Brain pericyte (primary cell): ENCODE measurements at places on chromosomes 7 and 10.

- no peak for DNase-seq
These were observed 70.6 kb downstream of the PIP4K2A start for GRCh38 chr10:22643775-22644174.

GRCh38 chr10:129971381-129972144 lies 7.5 kb upstream of the EBF3 start:
- no peak for DNase-seq

- DNase-seq, result no peak
These were observed 176.1 kb upstream of the PHYHIPL start for GRCh38 chr10:59000162-59000825.

GRCh38 chr7:36951257-36951697 lies 227.0 kb upstream of the AOAH start:
- no peak for DNase-seq

- DNase-seq, result no peak
These were observed 142.1 kb downstream of the SLC25A13 start for GRCh38 chr7:96179837-96180236.

DNA sequence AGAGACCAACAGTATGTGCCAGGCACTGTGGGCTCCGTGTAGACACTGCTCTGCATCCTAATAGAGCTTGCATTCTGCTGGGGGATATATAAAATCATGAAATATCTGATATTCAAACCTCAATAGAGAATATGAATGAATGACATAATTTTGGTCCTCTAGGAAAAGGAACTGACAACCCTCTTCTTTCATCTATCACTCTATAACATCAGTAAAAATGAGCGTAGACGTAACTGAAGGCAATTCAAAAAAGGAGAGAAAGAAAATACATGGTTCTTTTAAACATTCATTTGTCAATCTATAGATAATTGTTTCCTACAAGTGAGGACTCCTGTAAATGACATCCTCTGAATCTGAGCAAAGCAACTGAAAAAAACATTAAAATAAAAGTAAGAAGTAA lies 607.4 kb upstream of the LRRN3 start:
- DNase-seq, result no peak

DNA sequence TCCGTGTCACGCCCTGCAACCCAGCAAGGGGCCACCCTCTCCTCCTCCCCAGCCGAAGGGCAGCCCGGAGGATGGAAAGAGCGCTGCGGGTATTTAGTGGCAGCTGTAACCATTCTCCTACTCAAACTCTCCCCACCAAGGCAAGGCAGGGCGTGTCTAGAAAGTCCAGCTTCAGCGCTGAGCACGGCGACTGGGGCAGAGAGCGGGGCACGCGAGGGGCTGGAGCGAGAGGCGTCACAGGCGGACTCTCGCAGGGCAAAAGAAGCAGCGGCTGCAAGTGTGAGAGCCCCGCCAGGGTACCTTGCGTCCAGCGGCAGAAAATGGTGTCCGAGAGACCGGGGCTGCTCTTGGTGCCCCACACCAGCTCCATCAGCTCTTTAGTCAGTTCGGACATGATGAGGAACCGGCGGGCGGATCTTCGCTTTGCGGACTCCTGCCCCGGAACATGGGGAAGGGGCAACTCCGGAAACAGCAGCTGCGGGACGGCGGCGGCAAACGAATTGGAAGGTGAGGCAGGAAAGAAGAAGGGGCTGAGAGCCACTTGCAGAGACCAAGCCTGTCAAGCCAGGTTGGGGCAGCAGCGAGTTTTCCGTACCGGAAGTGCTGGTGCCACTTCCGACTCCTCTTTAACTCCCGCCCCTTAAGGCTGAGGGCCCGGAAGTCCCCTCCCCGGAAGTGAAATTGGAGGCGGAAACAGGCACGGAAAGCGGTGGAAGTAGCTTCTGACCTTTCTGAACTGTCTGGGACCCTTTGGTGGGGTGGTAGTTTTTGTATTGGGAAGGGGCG lies at the start of gene MINDY3:
MINDY3 (minus strand) TSS at position 602 of the 786 bp plus-strand sequence; CDS start at position 394, 208 bp downstream.
- peak; percentile 34 for DNase-seq

- no peak for DNase-seq
These were observed 752 bp upstream of the CAMK2G start for GRCh38 chr10:73875139-73875475.

GRCh38 chr10:34651416-34652195 lies 163.5 kb downstream of the PARD3 start:
- DNase-seq, result no peak

DNA sequence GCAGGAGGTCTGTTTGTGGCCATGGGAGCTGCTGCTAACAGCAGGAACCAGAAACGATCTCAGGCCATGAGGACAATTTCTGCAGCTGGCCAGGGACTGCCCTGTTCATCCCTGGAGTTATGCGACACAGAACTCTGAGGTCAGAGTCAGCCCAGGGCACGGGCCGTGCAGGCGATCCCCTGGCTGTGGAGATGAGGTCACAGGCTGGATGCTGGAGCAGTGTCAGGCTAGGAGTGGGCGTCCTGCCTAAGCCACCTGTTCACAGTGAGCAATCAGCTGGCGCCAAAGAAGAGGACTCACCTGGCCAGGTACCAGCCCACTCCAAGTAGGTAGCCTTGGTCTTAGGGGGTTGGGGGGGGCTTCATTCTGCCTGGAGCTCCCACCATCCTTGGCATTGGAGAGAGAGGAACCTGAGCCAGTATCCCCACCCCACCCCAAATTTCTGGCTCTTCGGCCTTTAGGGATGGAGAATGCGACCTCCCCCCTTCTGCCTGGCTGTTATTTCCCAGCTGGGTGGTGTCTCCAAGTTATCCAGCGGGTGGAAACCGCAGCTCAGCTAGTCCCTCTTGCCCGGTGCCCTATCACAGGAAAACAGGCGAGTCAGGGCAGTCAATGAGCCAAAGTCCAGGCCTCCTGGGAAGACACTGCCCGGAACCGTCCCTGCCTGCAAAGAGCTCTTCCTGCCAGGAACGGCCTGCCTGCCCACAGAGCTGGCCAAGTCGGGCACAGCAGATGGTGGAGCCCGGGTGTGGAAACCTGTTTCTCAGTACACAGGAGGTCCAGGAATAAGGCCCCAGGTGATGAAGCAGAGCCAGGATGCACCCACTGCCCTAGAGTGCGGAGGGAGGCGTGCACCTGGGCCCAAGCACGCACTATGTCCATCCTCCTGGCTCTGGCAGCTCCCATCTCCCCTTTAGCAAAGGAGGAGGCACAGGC lies 1.8 kb upstream of the TTYH3 start:
- no peak for DNase-seq
